ENCODE measurements at places on chromosomes 3 and 15.

- no peak for DNase-seq
These were observed 114.2 kb upstream of the THRB start for GRCh38 chr3:24608701-24609390.

- no peak for DNase-seq
These were observed 76.8 kb downstream of the LEKR1 start for GRCh38 chr3:156902916-156903315.

GRCh38 chr3:106552351-106553043 is 683.7 kb upstream of the CBLB start:
- no peak for DNase-seq

- no peak for DNase-seq
These were observed 26.5 kb downstream of the P3H2 start for GRCh38 chr3:190094160-190094718.
